SHP77 treated with DMSO at 0.1 percent for 48 hours (cell line): ENCODE measurements at places on chromosomes 2 and 18.
A peak's percentile ranks its signal among the peaks of the same experiment; 100 is the strongest.

DNA sequence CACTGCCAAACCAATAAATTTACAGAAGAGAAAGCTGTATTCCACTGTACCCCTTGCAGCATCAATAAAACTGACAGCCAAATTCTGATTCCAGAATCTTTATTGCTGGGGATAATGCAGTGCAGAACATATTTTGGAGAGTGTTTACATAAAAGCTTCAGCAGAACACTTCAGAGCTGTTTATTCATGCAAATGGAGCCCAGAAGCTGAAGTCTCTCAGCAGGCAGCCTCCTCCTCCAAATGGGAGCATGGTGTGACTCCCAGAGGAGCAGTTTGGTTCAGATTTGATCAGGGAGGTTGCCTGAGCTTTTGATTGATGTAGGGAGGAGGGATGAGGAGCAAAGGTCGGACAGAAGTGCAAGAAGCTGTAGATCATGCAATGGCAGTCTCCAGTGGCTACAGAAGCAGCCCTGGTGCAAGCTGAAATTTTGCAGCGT lies 22.4 kb downstream of the LHCGR start:
- DNase-seq, result no peak

GRCh38 chr2:201808027-201808426 lies 1.7 kb downstream of the CDK15 start:
- DNase-seq, result no peak

DNA sequence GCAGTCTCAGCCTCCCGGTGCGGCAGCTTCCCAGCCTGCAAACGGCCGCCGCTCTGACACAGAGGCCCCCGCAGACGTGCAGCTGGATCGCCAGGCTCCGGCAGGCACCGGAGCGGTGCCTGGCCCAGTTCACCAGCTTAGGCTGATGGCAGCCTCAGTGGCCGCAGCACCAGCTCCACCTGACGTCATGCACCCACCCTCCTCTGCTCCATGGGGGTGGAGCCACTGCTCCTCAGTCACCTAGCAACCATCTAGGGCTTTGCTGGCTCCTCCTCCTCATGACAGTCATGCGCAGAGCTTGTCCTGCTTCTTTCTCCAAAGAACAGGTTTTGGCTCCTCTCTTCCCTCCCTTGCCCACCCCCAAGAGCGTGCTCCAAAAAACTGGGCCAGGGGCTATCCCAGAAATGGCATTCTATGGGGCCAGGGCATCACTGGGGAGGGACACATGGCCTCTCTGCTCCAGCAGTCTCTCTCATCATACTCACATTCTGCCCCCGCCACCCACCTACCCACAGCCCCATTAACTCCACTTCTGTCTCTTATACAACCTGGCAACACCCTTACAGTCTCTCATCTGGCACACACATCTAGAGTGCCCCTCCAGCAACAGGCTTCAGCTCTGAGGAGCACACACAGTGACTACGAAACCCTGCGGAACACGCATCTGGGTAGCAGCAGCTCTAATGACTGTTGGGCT lies 5.5 kb downstream of the DCTN1 start:
- DNase-seq, result peak; percentile 50

GRCh38 chr2:181552808-181553207 lies 95.6 kb downstream of the ITGA4 start:
- no peak for DNase-seq

DNA sequence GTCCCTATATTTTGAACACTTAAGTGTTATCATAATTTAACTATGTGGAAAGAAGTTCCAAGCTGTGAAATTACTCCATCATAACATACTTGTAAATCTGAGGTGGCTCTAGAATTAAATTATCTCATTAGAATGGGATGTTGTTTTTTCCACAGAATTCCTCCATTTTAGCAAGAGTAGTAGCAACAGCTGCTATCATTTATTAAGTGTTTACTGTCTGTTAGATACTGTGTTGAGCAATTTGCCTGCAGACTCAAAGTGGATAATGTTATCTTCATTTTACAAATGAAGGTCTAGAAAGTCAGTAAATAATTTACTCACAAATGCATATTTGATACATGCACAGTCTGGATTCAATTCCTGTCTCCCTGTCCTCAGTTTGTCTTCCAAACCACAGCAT lies 504.8 kb upstream of the NRP2 start:
- DNase-seq, result no peak

- DNase-seq, result no peak
Observed at GRCh38 chr2:160141912-160142311, 58.2 kb downstream of the ITGB6 start.

DNA sequence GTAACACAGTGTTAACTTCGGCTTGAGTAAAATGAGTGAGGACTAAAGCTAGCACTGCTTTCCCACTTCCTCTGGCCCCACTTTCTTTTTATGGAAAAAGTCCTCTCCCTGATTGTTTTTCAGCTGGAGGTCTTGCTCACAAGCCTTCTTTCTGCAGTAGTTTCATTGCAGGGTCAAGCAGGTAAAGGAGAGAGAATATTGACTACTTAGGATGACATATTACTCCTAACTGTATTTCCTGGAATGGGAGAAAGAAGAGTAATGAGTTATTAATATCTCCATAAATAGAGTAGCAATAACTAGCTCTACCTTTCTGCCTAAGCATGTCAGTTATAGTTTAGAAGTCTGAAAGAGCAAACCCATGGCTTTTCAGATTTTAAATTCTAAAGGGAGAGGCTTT lies 45.0 kb downstream of the MAP4K4 start:
- no peak for DNase-seq

GRCh38 chr2:200483729-200484198 lies 26.1 kb downstream of the KCTD18 start:
- DNase-seq, result no peak

DNA sequence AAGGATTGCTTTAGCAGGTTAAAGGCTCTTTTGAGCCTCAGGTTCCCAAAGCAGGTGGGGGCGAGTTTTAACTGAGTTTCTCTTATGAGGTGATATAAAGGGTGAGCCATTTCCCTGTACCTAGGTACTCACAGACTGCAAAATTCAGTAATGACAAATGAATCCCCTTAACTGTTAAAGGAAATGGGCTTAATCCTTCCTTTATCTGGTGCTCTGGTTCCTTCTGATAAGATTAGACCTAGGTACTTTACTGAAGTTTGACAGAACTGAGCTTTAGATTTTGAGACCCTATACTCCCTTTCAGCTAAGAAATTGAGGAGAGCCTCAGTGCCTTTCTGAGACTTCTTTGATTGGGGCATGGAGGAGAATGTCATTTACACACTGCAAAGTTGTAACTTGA lies 42.6 kb downstream of the STK17B start:
- DNase-seq, result no peak

- no peak for DNase-seq
Observed at GRCh38 chr2:11940121-11940743, 193.8 kb downstream of the LPIN1 start.

DNA sequence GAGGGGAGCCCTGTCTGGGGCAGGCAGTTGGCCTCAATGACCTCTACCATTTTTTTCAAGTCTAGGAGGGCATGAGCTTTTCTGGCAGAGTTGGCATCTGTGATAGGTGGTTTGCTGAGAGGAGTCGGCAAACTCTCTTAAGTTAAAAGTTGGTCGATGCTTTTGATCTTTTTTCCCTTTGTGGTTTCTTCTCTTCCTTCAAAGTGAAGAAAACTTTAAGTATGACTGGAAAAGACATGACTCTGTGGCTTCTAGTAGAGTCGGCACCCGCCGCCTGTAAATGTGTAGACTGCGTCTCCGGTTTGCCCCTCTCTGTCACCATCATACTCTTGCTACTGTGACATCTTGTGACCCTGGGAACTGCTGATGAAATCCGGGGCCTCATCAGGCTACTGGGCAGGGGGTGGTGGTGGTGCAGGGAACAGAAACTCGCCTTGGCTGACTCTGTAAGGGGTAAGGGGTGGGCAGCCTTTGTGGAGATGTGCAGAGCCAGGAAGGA lies 21.1 kb downstream of the INPP5D start:
- no peak for DNase-seq

DNA sequence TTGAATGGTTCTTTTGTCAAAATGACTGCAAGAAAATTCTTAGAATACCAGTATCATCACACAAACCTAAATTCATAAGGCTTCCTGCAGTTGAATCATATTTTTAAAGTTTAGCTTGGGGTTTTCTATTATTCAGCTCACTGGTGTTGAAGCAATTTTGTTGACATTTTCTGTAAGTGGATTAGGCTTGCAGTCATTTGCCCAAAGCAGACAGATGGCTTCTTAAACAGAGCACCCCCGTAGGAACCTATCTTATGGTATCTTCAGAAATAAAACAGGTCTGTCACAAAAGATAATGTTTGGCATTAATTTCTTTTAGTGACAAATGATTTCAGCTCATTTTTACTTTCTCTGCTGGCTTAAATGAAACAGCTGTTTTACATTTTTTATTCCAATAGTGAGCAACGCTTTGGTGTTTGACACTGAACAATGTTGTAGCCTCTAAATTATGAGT lies 331.1 kb downstream of the PLCL1 start:
- no peak for DNase-seq

DNA sequence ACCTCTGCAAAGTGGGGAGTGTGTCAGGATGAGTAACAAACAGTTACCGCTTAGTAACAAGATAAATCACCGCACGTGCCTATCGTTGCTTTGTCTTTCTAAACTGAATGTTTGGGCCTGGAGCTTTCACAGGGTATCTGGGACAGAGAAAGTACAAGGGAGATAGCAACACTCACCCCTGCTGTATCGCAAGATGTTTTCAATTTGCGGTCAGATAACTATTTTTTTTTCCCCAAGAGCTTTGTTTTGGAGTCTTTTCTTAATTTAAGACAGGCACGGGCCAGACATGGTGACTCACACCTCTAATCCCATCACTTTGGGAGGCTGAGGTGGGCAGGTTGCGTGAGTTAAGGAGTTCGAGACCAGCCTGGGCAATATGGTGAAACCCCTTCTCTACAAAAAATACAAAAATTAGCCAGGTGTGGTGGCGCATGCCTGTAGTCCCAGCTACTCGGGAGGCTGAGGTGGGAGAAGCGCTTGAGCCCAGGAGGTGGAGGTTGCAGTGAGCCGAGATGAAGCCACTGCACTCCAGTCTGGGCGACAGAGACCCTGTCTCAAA lies 146.6 kb downstream of the GBX2 start:
- DNase-seq, result no peak

DNA sequence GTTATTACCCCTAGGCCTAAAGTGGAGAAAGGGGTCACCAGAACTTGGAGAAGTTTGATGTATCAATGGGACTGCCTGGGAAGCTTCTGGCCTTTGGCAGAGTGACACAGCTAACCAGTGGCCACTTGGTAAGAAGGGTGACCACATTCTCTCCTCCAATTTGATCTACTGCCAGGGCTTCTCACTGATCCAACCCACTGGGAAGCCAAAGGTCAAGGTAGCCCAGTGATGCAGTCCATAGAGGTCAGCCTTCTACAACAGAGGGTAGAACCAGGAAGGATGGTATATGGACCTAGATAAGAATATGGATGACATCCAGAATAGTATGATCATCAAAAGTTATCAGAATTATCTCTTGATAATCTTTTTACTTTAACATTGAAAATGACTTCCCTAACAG lies 493.6 kb downstream of the NYAP2 start:
- no peak for DNase-seq

DNA sequence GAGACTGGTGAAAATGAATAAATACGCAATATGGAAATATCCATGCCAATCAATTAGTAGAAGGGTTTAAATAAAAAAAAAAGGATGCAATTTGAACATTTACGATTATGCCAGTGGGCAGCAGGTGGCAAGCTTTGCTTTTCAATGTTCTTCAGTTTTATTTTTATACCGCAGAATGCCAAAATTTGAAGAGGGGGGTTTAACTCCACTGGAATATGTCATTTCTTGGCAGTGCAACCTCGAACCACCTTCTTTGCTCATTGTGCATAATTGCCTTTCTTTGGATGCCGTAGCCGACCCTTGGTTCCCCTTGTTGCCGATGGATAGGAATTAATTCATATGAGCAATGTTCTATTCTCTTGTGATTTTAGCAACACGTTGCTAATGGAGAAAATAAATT lies 88.0 kb downstream of the LTBP1 start:
- DNase-seq, result no peak

DNA sequence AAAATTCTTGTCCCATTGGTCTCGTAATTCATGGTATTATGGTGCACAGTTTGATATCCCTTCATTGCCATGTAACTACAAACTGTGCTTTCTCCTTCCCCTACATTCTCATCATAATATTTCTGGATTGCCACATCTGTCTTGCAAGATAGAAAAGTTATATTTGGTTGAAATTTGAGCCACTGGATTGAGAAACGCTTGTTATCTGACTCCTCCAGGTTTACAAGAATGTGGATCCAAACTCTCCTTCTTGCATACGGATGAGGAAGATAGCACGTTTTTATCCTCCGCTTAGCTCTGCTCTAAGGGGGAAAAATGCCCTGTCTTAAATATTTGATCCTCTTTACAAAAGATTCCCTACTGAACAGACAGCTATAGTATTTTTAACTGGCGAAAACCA lies 438.2 kb downstream of the TSN start:
- DNase-seq, result no peak

- no peak for DNase-seq
Observed at GRCh38 chr2:53397085-53397484, 370.5 kb upstream of the CHAC2 start.

GRCh38 chr18:74351354-74351753 lies 35.7 kb downstream of the C18orf63 start:
- DNase-seq, result no peak

DNA sequence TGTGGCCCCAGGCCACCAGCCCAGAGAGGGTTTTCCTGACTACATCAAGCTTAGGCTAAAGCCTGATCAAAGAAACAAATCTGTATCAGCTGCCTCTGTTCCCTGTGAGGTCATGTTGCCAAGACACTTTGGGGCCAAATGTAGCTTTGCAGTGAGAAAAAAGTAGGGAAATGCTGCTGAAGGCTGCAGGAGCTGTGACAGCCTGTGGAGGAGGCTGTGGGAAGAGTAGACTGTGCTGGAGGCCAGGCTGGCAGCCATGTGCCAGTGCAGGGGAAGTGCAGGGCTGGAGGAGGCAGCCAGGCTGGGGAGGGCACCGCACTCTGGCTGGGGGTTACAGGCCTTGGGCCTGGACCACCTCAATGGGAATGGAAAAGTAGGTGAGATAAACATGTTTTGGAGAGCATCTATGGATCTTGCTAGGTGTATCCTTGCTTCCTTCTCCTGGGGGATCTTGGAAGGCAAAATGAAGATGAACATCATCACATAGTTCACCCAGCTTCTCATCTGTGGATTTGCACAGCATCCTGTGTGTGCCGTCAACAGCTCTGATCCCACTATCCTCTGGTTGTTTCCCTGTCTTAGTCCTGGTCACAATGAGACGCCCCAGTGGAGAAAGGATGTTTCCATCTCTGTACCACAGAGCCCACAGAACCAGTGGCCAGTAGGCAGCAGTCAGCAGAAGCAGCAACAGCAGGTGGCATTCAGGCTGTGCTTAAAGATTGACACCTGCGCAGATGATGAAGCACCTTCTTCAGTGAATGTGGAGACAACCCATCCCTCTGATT lies 103.8 kb upstream of the COPS8 start:
- DNase-seq, result no peak

GRCh38 chr18:55499526-55499925 lies 88.5 kb downstream of the TCF4 start:
- DNase-seq, result no peak

DNA sequence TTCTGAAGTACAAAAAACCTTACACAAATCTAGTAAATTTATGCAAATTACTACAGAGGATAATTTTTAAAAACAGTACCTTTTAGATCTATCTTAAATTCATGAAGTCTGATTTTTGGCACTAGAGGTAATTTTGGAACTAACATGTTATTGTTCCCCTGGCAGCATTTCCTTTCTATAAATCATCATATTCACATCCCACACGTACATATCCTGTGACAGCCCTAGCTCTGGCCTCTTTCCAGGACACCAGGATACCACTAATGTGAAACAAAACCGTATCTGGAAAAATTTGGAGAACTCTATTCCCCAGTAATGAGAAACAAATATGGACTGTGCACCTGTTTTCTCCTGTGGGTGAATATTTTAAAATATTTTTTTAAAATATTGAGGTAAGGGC lies 14.0 kb upstream of the BIRC6 start:
- DNase-seq, result no peak
